ENCODE measurements at places on chromosomes 5 and 9.
A peak's percentile ranks its signal among the peaks of the same experiment; 100 is the strongest.

GRCh38 chr5:6470672-6471071 is 22.0 kb downstream of the UBE2QL1 start:
- DNase-seq = no peak

- DNase-seq = no peak
These were observed 12.6 kb downstream of the UNC5A start for GRCh38 chr5:176822793-176823481.

DNA sequence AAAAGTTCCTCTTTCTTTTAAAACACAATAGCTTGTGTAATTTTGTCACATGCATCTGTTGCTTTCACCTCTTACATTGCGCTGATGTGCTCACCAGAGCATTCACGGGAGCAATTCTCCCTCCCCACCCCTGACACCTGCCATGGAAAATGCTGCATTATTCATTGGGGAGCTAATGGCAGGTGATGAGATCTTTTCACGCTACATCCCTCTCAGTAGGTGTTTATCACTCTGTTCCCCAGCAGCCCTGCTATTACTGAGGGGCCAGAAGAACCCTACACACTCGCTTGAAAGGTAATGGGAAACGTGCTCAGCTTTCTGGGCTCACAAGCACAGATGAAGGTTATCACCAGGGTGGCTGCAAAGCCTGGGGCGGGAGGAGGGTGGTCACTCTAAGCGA is 398.0 kb downstream of the PSAT1 start:
- peak; percentile 90 for DNase-seq

- no peak for DNase-seq
These were observed 42.4 kb downstream of the TRIO start for GRCh38 chr5:14185326-14186058.

- peak; percentile 52 for DNase-seq
These were observed 354 bp downstream of the NCBP1 start for GRCh38 chr9:97633859-97634490.

All from NCI-H2171 treated with DMSO at 0.1 percent for 48 hours (cell line).